ENCODE measurements at places on chromosomes 1 and 21.
A peak's percentile ranks its signal among the peaks of the same experiment; 100 is the strongest.

DNA sequence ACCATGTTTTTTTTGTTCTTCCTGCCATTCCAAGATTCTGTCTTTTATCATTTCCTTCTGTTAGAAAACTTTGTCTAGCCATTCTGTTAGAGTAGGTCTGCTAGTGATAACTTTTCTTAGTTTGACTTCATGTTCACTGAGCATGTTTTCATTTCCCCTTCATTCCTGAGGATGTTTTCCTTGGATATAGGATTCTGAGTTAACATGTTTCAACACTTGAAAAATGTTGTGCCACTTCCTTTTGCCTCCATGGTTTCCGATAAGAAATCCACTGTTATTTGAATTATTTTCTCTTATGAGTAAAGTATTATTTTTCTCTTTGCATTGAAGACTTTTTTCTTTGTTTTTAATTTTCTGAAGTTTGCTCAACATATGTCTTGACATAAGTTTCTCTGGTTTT is 66.7 kb downstream of the ATP1A1 start:
- DNase-seq = no peak

DNA sequence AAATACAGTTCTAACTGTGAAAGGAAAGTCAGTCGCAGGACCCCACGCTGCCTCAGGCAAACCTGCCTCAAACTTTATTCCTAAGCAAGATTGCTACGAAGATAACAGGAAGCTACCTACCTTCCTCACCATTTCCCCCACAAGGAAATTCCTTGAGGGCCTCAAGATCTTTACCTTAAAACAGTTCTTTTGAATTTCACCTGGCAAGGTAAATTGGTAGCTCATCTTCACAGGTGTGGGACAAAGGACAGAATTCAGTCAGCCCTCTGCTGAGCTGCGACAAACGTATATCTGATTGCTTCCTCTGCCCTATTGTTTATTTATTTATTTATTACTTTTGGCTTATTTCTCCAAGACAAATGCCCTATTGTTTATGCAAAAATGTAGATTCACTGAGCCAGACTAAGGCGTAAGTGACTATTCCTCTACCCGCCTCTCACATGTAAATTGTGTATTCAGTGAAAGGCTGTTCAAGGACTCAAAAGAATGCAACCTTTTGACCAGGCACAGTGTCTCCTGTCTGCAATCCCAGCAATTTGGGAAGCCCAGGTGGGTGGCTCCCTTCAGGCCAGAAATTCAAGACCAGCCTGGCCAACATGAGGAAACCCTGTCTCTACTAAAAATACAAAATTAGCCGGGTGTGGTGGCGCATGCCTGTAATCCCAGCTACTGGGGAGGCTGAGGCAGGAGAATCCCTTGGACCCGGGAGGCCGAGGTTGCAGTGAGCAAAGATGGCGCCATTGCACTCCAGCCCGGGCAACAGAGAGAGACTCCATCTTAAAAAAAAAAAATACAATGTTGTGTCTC is 17.3 kb upstream of the PKNOX1 start:
- no peak for DNase-seq

DNA sequence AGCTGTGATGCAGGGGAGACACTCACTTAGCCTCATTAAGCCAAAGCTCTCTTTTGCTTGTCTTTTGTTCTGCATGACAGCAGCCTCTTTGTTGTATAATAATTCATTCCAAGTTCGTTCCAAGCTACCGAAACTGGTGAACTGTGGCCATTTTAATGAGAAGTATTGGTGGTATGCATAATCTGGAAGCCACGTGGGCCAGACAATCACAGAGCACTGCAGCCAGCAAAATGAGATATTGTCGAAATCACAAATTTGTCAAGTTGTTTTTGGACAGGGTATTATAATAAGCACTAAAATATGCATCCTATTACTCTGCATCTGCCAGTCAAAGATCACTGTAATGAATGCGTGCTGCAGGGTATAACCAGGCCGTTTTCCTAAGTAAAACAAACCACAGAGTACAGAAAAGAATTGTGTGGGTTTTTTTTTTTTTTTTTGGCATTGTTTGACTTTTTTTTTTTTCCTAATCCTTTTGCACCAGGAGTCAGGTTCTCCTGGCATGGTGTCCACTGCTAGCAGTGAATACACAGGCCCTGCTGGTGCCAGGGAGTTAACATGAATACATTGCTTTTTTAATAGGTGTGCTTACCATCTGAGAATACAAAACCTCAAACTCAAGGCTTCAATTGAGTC is 423.9 kb downstream of the PTBP2 start:
- no peak for DNase-seq

GRCh38 chr1:234613128-234613875 is 3.3 kb upstream of the IRF2BP2 start:
- DNase-seq = no peak

GRCh38 chr1:150514260-150514659 is 1.3 kb upstream of the FALEC start:
- DNase-seq = no peak

DNA sequence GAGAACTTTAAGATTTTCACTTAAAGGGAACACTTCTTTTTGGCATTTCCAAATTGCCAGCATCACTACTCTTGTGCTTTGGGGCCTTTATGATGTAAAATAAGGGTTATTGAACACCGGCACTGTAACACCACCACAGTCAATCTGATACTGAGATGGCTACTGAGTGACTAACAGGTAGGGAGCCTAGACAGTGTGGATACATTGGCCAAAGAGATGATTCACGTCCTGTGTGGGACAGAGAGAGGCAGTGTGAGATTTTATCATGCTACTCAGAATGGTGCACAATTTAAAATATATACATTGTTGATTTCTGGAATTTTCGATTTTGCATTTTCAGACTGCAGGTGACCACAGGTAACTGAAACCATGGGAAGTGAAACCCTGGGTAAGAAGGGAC is 261.6 kb downstream of the SPATA17 start:
- no peak for DNase-seq

DNA sequence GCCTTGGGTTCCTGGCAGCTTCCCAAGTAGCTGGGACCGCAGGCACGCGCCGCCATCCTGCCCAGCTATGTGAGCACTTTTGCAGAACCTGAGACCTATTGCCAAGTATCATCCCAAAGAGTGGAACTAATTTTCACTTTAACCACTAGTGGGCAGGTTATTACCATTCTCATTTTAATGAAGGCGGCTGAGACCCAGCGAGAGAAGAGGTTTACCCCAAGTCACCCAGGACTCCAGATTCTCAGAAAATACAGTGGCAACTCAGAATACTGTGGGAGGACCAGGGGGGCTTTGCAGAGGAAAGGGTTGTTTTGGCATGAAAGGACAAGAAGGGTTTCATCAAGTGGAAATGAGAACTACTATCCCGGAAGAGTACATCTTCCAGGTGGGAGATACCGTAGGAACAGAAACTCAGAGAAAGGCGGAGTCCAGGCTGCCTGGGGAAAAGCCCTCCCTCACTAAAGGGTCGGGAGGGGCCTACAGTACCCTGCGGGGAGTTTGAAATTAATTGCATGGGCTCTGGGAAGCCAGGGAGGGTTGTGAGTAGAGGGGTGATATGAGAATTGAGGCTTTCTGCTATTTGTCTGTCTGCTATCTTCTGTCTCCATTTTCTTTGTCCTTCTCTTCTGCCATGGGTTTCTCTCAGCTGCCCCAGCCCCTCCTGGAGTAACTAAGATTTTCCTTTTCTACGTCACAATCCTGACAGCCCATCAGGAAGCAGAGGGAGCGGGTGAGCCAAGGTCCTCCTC is 7.2 kb upstream of the SEMA4A start:
- peak; percentile 71 for DNase-seq

GRCh38 chr1:175702079-175702795 is 41.2 kb downstream of the TNR start:
- no peak for DNase-seq

DNA sequence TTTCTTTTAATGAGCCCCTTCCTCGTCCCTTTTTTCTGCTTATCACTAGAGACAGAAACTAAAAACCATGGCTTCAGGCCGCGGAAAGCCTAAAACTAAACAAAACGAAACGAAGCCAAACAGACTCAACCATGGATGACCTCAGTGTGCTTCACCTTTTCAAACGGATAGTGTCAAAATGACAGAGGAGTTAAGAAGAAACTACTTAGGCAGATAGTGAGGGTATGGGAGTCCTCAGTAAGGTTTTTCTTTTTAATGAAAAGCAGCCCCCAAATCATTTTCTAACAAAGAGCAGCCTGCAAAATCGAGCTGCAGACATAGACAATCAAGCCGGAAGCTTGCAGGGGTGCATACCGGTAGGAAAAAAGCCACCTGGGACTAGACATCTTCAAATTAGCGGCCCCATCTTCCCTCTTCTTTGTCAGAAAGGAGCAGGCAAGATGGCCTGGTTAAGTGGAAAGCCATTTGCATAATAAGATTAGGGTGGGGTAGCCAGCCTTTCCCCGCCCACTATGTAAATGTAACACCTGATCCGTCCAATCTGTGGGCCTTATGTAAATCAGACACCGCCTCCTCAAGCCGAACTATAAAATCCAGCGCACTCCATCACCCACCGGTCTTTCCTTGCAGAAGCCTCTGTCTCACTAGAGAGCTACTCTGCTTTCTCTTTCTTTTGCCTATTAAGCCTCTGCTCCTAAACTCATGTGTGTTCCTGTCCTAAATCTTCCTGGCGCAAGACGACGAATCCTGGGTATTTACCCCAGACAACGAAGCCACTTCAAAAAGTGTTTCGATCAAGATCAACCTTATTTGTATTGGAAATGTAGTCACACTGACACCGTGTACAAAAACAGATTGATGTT is 6.2 kb upstream of the ERO1B start:
- DNase-seq = no peak

All from CD4-positive, alpha-beta T cell treated with Interleukin-6 at 100 ng/mL for 8 hours (primary cell).